NCI-H2107 (cell line): ENCODE measurements at places on chromosomes 1 and 21.

DNA sequence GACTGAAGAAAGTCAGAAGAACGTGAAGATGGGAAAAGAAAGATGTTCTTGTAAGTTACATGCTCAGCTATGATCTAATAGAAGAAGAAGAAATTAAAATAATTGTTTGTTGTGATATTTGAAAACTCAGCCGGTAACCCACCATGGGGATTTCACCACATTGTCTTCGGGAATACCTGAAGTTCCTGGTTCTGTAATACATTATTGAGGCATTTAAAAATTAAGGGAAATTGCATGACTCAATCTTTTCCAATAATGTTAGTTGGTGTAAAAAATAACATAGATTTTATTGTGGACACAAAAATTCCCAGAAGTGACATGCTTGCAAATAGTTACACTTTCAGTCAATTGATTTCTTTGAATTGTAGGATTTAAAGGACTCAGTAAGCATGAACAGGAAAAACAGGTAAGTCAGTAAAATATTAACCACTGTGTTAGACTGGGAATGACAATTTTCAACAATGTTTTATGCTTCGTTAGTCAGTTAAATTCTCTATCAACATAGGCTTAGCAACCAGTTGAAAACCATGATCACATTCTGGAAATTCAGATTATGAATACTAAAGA, 745.1 kb downstream of the LTN1 start:
- DNase-seq = no peak

GRCh38 chr1:12477936-12478611, 139.9 kb downstream of the DHRS3 start:
- DNase-seq = peak; percentile 86

DNA sequence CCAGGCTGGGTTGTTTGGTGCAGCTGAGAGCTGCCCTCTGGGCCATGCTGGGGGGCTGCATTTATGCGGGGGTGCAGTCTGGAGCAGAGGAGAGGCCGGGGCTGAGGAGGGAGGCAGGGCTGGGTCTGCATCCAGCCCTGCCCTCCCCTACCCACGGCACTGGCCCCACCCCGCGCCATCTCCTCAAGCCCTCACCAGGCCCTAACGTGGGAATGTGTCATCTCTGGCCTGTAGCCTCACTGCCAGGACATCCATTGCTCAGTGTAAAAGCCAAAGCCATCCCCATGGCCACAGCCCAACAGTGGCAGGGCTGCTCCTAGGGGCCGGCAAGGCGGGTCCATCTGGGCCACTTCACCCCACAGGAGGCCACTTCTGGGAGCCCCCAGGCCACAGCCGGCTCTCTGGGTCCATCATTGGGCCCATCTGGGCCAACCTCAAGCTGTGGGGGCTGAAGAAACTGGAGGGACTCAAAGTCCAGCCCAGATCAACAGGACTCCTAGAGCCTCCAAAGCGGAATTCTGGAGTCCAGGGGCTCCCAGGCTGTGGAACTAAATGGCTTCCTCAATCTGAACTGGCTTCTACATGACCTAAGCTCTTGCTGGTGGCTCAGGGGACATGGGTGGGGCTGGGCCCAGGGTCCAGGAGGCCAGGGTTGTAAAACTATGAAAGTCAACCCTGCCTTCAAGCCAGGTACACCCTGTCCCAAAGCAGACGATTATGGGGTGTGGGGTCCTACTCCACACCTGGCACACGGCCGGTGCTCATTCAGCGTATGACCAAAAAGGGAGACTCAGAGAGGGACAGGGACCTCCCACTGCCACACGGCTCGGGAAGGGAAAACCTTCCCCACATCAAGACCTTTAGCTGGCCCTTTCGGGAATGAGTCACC, 32.6 kb downstream of the RUNX3 start:
- no peak for DNase-seq

DNA sequence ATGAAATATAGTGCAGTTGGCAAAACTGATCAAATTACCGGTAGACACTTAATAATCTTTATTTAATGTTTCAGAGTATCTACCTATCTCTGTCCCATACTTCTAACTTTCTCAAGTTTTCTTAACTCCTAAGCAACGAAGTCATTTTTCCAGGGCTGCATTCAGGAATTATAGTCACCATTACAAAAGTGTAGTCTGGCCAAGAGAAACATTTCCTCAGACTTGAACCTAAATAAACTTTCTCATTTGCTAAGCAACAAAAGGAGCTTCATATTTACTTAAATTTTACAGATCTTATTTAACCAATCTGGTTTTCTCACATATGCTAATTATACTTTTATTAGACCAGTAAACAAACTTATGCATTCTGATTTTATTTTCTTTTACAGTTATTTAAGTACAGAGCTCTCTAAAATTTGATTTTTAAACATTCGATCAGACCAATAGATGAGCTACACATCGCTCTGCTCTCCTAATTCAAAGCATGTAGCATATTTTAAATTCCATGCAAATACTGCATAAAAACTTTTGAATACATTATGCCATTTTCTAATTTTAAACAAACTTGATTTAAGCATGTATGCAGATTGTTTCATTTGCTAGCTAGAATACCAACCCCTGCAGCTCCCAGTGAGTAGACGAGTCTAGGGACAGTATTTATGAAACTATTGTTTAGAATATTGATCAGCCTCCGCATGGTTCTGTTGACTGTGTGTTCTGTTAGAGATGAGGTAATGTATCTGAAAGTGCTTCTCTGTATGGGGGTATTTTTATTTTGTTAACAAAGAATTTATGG, 201.4 kb downstream of the CHRM3 start:
- no peak for DNase-seq

DNA sequence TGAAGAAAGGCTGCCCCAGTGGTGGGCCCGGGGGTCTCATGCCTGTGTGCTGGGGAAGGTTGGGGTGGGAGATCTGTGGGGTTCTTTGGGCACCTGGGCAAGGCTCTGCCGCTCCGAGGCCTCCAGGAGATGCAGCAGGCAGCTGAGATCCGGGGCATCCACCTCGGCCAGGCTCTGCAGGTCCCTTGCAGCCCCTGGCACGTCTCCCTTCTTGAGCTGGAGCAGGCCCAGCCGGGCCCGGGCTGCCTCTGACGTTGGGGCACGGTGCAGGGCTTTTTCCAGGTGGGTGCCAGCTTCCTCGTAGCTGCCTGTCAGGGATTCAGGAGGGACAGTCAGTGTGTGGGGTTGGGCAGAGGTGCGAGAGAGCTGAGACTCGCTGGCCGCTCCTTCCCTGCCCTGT, 11.4 kb upstream of the MMEL1 start:
- no peak for DNase-seq

GRCh38 chr1:113784104-113784779, 25.0 kb upstream of the PHTF1 start:
- no peak for DNase-seq

- DNase-seq = no peak
These were observed 13.5 kb upstream of the ZNF678 start for GRCh38 chr1:227549892-227550291.

DNA sequence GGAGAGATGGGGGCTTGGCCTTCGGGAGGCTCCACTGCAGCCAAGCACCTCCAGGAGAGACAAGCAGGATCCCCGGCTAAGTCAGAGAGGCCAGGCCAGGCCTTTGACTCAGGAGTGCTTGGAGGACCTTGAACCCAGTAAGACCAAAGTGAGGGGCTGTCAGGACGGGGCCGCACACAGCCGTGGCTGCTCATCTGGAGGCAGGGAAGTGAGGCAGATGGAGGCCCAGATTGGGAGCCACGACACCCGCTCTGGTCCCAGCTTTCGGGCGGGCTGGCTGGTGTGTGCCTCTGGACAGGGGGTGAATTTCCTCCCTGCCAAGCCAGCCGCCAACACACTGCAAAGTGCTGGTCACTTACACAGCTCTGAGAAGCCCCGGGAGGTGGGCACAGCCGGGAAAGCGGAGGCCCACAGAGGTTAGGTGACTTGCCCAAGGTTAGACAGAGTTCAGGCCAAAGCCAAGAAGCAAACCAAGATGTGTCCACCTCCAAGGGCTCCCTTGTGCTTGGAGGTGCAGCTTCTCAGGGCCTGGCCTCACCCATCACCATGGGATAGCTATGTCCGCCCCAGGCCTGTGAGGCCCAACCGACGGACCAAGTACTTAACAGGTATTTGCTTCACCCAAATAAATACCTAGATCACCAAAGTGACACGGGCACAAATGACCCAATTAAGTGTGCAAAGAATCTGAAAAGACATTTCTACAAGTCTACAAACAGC, 58.3 kb downstream of the CHD5 start:
- no peak for DNase-seq

- no peak for DNase-seq
These were observed 62.0 kb upstream of the ST6GALNAC3 start for GRCh38 chr1:76012341-76013205.

DNA sequence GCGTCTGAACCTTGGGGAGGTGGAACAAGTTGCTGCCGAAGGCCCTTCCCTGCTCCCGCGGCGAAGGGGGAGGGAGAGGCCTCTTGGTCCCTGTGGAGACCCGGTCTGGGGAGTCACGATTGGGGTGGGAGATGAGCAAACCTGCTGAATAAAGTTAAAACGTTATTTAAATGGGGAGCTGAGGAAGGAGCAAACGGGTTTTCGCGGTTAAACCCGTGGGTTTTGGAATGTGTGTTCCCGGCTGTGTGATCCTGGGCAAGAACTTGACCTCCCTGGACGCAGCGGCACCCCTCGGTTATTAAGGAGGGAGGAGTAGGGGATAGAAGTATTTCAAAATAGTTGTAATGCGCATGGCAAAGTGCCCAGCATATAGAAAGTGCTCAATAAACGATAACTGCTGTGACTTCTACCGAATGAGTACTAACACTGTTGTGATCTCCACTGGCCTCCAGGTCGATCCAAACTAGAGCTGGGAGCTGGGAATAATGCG, 3.4 kb downstream of the FAM110D start:
- no peak for DNase-seq

DNA sequence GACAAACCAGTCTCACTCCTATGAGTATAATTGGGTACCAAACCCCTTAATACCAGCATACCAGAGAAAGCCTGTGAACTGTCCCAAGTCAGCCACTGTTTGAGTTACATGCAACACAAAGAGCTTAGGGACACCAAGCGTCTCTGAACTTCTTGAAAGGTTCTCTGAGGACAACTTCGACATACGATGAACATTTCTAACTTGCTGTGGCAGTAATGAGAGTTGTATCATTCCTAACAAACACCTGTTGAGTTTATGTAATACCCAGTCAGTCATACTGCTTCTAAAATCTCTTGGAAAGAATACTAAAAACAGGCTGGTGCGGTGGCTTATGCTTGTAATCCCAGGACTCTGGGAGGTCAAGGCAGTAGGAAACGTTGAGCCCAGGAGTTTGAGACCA, 18.4 kb downstream of the CCT8 start:
- no peak for DNase-seq

DNA sequence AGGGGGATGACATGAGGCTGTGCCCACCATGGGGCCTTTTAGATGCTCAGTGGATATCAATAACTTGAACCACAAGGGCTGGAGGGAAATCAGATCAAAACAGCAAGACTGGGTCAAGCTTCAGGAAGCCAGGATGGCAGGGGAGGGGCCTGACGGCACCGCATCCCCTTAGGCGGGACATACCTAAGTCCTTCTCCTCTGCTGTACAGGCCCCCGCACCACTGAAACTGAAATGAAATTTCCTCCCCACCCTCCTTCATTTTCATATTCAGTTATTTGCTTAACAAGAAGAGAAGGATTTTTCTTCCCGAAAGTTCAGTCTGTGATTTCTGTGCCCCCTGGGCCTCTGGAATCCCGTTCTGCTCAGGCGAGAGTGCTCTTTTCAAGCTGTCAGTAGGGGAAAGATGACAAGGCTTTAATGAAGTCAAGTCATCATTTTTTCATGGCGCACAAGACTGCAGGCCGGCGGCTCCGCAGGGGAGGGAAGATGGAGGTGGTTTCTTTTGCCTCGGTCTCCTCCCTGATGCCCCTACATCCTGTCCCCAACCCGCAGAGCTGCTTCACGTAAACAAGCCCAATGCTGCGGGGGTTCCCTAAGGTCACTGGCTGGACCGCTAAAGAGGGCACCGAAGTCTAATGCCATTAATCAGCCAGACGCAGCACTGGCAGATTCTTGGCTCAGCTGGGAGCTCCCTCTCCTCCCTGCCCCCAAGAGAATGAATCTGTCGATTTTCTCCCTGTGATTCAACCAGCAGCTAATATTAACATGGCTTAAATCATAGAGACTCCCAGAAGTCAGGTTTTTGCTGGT, 264.8 kb downstream of the C1orf94 start:
- no peak for DNase-seq

DNA sequence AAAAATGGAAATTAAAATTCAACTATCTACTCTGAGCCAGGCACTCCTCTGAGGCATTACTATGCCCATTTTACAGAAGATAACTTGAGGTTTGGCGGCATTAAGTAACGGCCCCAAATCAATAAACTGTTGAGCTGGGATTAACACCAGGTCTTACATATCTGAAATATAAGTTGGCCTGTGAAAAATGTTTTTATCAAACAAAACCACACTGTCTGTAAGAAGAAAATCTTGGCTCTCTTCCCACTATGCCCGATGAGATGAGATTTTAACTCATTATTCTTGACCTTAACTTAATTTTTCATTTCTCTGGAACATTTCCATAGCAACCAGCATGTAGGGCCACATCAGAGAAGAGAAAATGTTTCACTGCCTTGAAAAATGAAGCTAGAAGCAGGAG, 21.8 kb downstream of the RC3H1 start:
- no peak for DNase-seq

DNA sequence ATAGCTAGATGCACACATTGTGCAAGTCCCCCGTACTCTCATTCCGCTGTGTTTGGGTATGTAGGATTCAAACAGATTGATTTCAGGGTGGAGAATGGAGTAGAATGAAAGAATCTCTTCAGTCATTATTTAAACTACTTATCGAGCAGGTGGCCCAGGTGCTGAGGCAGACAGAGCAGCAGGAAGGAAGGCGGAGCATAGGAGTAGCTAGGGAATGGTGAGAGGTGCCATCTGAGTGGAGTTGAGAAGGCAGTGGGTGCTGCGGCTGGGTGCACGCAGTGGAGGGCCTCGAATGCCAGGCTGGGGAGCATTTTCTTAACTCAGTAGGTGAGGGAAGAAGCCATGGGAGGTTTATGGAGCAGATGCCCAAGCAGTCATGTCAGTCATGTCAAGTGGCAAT, 45.2 kb upstream of the CD101 start:
- DNase-seq = peak; percentile 69

DNA sequence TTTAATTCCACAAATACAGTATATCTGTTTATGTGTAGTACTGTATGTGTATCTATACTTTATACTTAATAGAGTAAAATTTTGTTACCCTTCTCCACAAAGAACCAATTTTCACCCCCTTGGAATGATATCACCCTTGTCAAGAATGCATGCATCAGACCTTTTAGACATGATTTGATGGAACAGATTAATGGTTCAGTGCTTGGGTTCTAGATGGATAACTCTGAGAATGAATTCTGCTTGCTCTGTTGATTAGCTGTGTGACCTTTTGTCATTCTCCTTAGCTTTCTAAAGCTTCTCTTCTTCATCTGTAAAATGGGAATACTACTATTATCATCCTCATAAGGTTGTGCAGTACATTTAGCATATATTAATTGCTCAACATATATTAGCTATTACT, 105.1 kb downstream of the NEK7 start:
- DNase-seq = no peak

DNA sequence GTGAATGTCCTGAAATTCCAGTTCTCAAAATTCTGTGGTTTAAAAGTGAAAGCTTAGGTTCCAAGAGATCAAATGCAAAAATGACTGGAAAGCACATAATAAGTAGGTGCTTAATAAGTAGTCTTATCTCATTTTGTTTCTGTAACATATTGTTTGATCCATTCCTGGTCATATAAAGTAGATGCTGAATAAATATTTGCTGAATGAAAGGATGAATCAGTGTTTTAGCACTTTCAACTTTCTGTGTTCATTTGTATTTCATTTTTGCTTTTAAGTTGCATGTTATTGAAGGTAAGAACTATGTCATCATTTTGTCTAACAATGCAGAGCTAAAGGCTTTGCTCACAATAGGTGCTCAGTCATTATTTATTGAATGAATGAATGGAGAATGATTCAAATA, 6.3 kb downstream of the MAST2 start:
- DNase-seq = no peak
